NCI-H2081 (cell line): ENCODE measurements at places on chromosomes 6 and 20.

DNA sequence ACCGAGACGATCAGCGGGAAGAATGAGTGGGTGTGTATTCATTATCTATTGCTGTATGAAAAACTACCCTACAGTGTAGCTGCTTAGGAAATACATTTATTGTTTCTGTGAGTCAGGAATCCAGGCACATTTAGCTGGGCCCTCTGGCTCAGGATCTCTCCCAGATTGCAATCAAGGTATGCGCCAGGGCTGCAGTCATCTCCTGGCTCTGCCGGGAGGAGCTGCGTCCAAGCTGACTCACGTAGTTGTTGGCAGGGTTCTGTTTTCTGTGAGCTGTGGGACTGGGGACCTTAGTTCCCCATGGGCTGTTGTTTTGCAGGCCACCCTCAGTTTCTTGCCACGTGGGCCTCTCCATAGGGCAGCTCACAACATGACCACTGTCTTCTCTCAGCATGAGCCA lies 68.2 kb upstream of the FUCA2 start:
- DNase-seq = no peak

DNA sequence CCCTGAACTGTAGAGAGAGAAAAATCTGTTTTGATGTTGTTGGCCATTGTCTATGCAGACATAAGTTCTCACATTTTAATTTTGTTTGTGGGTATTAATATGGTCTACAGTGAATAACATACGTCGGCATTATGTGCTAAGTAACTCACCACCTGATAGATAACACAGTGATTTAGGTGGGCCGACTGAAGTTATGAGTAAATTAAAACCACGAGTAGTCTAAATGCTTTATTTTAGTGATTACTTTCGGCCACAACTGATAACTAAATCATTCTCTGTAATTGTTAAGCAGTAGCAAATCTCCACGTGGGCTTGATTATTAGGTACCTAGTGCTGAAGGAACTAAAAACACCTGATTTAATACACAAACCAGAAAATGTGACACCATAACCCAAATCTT lies 1.1 kb downstream of the DOP1A start:
- no peak for DNase-seq

GRCh38 chr6:20426177-20427082 lies 24.8 kb downstream of the E2F3 start:
- DNase-seq = no peak

GRCh38 chr20:53741726-53742028 lies 148.0 kb upstream of the ZNF217 start:
- no peak for DNase-seq

- DNase-seq = no peak
Observed at GRCh38 chr6:131136021-131136786, 937 bp downstream of the AKAP7 start.

GRCh38 chr6:103122766-103123601 lies 1729.5 kb downstream of the GRIK2 start:
- DNase-seq = peak; percentile 62

- no peak for DNase-seq
Observed at GRCh38 chr6:47179286-47179685, 130.4 kb downstream of the TNFRSF21 start.

- no peak for DNase-seq
Observed at GRCh38 chr6:1176567-1176966, 135.3 kb upstream of the FOXQ1 start.

GRCh38 chr20:2755451-2756055 lies 44.9 kb downstream of the CPXM1 start:
- DNase-seq = no peak

DNA sequence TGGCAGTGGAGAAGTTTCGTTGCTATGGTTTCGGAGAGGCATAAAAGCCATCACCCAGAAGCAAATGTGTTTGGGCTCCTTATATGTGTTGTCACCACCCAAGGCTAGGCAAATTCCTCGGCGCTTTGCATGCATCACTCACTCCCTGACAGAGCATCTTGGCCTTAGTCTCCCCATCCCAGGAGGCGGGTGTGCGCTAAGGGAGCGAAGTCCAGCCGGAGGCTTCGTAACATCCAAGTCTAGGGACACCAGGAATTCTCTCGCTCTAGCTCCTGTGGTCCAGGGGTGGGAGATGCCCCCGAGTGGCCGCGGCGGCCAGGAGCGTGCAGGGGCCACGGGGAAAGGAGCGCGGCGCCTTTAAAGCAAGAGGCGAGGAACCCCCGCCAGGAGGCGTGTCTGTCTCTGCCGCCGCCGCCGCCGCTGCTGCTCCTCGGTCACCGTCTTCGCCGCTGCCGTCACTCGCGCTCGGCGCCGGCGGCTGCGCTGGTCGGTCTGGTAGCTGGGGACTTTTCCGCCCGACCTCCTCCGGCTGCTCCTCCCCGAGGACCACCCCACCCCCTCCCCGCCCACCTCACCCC lies at the start of gene GRIK2:
Gene GRIK2, plus strand, starts transcription at position 458 of the 578 bp plus-strand sequence.
- peak; percentile 66 for DNase-seq

DNA sequence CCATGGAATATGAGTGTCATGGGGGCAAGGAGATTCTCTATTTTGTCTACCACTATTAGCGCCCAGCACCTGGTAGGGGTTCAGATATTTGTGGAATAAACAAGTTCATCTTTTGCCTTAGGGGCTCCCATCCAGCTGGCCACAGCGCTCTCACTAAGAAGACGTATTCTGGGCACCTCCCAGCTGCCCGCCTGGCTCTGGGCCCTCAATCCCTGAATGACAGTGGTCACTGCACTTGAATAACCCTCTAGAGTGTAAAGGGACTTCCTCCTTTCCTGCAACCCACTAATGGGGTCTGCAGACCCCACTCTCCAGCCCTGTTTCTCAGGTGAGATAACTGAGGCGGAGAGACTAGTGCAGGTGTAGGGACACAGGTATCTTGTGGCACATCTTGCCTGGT lies 36.2 kb downstream of the SNX5 start:
- no peak for DNase-seq

DNA sequence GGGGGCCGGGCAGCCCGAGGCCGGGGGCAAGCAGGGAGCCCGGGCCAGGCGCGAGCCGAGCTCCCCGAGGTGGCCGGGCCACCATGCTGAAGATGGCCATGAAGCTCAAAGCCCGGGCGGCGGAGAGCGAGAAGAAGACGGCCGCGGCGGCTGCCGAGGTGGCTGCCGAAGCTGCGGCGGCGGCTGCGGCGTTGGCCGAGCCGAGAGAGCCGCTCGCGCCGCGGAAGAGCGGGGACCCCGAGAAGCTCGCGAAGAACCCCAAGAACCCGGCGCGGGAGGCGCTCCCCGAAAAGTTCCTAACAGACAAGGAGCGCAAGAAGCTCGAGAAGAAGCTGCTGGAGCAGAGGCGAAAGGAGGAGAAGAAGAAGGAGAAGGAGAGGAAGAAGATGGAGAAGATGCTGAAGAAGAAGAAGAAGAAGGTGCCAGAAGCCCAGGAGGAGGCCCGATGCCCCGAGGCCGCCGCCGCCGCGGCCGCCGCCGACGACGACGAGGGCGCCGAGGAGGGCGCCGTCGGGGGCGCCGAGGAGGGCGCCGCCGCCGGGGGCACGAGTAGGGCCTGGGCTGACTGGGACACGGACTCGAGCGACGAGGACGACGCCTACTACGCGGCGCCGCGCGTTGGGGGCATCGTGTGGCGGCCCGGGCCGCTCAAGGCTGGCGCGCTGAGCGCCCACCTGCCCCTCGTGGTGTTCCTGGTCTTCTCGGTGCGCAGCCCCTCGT lies 37.4 kb downstream of the GNAS start:
- no peak for DNase-seq

DNA sequence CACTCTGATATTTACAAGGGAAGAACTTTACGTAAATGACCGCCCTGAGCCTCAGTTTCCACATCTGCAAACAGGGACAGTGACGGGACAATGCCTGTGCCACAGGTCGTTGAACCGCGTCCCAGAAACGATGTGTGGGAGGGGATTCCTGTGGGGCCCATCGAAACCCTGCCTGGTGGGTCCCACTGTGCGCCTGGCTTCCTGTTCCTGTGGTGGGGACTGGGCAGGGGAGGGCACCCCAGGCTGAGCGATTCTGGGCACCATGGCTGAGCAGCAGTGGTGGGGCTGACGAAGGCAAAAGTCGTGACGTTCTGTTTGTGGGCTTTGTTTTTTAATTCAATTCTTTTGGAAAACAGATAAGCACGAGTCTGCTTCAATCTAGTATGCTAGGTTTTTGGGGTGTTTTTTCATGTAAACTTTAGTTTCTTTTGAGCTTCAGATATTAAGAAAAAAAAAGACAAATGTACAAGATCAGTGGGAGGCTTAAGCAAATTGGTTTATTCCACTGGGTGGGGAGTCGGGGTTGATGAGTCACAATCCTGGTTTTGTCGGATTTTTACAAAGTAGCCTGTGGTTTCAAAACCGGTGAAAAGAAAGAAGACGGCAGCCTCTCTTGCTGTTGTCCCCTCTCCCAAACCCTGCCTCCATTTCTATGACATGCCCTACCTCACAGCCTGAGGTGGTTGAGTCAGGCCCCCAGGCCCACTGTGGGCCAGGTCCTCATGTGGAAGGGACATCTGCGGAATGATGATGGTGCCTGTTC lies 40.4 kb downstream of the GNAS-AS1 start:
- no peak for DNase-seq

- peak; percentile 26 for DNase-seq
Observed at GRCh38 chr6:111361648-111362047, 121.4 kb downstream of the REV3L start.

DNA sequence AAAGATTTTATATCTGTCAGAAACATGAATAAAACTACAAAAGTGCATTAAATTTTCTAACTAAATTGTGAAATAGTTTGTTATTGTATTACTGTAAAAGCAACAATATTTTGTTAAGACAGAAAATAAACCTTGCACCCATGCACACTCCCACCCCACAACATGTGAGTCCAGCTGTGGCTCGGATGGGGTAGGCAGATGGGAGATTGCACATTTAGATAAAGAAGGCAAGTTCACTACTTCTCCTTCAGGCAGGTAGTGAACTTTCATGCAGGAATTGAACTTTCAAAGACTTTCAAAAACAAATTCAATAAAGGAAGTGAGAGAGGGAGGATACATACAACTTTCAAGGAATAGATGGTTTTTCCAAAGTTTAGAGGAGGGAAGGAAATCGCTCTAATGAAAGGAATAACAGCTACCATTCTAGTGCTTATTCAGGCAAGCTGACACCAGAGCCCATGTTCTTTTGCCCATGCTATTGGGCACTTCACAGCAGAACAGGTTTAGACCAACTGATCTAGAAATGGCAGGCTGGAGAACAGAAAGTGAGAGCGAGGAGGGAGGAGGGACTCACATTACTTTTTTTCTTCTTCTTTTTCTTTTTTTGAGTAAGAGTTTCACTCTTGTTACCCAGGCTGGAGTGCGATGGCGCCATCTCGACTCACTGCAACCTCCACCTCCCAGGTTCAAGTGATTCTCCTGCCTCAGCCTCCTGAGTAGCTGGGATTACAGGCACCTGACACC lies 28.5 kb downstream of the SF3B5 start:
- no peak for DNase-seq

DNA sequence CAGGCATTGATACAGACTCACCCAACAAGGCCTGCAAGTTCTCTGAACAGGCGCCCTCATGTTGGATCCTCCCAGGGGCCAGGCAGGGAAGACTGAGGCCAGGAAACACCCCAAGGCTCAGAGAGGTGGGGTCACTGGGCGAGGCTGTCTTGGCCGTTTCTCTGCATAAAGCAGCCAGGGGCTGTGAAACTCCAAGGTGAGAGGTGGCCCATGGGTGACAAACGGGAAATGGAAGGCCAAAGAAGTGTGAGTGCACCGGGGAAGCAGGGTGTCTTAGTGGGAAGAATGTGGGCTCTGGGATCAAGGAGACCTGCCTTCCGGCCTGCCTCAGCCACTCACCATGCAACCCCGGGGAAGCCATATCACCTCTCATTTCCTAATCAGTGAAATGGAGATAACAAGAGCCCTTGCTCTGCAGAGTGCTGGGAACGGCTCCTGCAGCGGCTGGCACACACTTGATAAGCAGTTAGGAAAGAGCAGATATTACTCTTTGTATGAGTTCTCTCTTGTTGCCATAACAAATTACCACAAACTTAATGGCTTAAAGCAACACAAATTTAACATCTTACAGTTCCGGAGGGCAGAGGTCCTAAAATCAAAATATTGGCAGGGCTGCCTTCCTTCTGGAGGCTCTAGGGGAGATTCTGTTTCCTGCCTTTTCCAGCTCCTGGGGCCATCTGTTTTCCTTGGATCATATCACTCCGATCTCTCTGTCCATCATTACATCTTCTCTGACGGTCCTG lies 168.6 kb downstream of the NFATC2 start:
- DNase-seq = no peak

DNA sequence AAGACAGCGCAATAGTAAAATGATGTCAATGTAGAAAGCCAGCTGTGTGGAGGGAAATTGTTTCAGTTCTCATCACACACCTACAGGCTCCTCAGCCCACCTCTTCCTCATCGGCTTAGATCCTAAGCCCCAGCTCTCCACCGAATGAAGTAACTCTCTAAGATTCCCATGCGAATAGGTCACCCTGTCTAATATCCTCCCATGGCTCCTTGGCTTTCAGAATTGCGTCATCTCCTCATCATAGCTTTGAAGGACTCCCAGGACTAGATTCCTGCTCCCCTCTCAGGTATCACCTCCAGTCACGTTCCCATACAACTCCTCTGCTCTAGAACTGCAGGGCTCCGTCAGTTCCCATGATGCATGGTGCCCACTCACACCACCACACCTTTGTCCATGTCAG lies 16.2 kb upstream of the SLC22A16 start:
- DNase-seq = no peak

DNA sequence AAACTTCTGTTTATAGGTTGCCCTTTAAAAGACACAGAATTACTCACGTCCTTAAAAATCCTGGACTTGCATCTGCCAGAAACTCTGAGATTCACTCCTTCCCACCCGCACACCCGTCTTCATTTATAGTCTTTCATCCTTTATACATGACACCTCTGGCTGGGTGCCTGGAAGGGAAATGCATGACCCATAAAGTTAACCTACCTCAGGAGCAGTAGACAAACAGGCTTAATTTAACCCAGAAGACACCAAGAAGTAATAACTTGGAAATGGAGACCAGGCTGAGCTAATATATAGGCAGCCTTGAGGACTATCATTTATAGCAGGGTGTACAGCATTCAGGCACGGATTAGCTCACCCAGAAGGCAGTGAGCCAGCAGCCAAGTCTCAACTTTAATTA lies 429.0 kb upstream of the NRSN1 start:
- DNase-seq = no peak

- DNase-seq = peak; percentile 47
Observed at GRCh38 chr6:164378330-164378729, 931.1 kb downstream of the C6orf118 start.

DNA sequence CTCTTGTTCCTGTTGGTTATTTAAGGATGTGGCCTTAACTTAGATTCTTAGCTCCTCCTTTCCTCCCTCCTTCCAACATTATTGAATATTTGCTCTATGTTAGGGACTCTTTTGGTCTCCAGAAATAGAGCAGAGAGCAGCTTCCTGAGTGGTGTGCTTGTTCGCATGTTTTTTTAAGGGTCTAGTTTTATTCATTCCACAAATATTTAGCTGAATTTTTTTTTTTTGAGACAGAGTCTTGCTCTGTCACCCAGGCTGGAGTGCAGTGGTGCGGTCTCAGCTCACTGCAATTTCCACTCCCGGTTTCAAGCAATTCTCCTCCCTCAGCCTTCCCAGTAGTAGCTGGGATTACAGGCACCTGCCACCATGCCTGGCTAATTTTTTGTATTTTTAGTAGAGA lies 169.2 kb downstream of the ZFAND3 start:
- no peak for DNase-seq
